ENCODE measurements at places on chromosomes 2 and 18. TPM values are rescaled to one million over a fixed set of nuclear protein-coding genes. Genes with fewer than 3 reads are reported as not detected.

The FIGN gene
- polyA plus RNA-seq = 0.74 TPM

The ORMDL1 gene
- polyA plus RNA-seq = 99.2 TPM

The PSMD1 gene
- 92.3 TPM for polyA plus RNA-seq

The SLC9A2 gene
- polyA plus RNA-seq = not detected

The ICOS gene
- polyA plus RNA-seq = not detected

The ADAM23 gene
- polyA plus RNA-seq = 3.6 TPM

The OR6B2 gene
- polyA plus RNA-seq = not detected

The SLC16A14 gene
- 0.90 TPM for polyA plus RNA-seq

The TPO gene
- not detected for polyA plus RNA-seq

The TMEM247 gene
- polyA plus RNA-seq = not detected

The CXCR4 gene
- 1.3 TPM for polyA plus RNA-seq

The TAF4B gene
- polyA plus RNA-seq = 1.3 TPM

The PRKAG3 gene
- not detected for polyA plus RNA-seq

The MFSD6 gene
- 15.9 TPM for polyA plus RNA-seq

The ZNF521 gene
- polyA plus RNA-seq = 14.1 TPM

The WNT6 gene
- 0.08 TPM for polyA plus RNA-seq
